Suppressor macrophage treated with lipopolysaccharide for 4 hours (primary cell): ENCODE measurements at places on chromosomes 5 and 9.

- peak; percentile 75 for DNase-seq
Measured at GRCh38 chr9:96139592-96140295, 162.2 kb downstream of the HSD17B3 start.

GRCh38 chr5:39138892-39139291 is 64.7 kb upstream of the RICTOR start:
- peak; percentile 51 for DNase-seq

DNA sequence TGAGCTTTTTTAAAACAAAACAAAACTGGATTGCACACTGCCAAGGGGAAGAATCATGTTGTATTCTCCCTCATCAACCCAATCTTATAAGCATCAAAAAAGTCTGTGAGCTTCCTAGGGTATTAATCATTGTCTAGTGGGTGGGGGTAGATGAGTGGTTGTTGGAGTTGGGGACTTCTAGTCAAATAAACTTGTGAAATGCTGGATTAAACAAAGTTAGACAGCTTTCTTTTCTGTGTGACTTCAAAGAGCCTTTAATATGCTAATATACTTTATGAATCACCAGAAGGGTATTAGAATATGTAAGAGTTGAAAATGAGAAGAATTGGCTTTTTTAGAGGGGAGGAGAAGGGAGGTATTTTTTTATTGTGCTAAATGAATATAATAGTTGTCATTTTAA is 87.7 kb downstream of the GALNT10 start:
- no peak for DNase-seq

DNA sequence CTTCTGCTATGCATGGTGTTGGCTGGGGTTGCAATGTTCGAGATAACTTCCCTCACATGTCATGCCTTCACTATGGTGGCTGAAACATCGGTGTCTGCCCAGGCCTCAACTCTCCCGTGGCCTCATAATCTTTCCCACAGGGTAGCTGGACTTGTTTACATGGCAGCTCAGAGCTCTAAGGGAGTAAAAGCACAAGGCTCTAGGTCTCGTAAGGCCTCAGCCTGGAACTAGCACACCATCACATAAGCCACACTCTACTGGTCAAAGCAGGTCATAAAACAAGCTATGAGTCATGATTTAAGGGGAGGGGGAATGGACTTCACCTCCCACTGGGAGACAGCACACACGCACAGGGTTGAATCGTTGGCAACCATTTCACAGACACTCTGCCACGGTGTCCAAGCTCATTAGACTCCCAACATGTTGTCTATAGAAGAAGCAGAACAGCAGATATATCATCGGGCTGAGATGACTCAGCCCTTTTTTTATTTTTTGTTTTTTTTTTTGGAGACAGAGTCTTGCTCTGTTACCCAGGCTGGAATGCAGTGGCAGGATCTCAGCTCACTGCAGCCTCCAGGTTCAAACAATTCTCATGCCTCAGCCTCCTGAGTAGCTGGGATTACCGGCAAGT is 66.8 kb upstream of the IL17B start:
- no peak for DNase-seq

- DNase-seq, result no peak
Measured at GRCh38 chr5:90570034-90570433, 11.4 kb downstream of the ADGRV1 start.

DNA sequence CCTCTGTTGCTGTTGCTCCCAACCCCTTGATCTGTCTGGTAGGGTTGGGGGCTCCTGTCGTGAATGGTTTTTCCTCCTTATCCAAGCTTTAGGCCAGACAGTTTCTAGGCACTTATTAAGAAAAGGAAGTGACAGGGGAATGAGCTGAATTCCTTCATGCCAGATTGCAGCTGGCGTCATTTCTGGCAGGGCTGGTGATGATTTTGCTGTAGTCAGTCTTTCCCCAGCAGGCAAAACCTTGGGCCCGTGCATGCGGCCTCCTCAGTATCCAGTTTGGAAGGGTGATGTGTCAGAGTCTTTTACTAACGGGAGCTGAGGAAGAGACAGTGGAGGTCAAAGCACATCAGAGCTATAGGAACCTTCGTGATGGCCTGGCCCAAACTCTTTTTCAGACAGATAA is 58.8 kb downstream of the COL27A1 start:
- DNase-seq, result no peak

GRCh38 chr9:110130791-110131416 is 77.1 kb downstream of the C9orf152 start:
- DNase-seq, result no peak

DNA sequence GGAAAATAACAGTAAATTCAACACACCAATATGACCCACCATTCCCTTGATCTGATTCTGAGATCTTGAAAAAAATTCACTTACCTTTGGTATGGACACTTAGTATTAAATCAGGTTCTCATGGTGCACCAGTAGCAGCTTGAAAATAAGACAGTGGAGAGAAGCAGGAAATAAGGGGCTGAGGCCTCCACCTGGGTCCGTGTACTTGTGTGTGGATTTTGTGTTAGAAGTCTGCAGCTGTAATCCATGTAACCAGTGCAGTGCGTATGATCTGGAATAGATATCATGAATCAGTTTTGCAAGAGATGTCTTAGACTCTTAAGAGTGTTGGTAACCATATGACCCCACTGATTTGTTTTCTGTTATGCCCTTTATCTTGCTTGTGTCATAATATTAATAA is 107.1 kb downstream of the FBXL7 start:
- DNase-seq, result no peak

DNA sequence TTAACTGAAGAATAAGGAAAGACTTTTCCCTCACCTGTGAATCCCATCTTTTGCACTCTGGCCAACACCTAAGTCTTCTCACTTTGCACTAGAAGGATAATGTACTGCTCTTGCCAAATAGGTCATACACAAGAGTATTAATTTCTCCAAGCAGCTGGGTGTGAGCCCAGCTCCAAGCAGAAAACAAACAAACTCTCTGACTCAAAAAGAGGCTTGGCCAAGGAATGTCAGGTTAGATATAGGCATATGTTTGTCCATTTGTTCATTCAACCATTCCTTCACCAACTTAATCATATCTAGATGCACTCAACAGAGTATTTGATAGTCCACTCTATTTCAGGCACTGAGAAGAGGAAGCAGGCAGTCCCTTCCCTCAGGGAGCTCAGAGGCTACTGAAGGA is 84.4 kb downstream of the HTR4 start:
- no peak for DNase-seq

DNA sequence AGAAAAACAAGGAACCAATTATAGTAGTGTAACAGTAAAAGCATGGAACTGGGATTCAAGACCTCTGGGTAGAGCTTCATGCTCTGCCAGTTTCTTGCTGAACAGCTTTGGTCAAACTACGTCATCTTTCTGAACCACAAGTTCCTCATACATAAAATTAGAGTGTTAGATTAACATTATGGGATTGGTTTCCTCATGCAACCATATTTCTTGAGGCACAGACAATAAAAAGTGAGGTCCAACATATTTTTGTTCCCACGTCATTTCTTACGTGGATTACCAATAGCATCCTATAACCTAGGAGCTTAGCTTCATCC is 354.8 kb downstream of the TMEM232 start:
- peak; percentile 28 for DNase-seq

- no peak for DNase-seq
Measured at GRCh38 chr9:10704720-10705119, 91.9 kb upstream of the PTPRD start.

- no peak for DNase-seq
Measured at GRCh38 chr9:88530051-88530450, 4.9 kb upstream of the NXNL2 start.

- DNase-seq, result no peak
Measured at GRCh38 chr9:98784831-98785806, 11.2 kb downstream of the ANKS6 start.

DNA sequence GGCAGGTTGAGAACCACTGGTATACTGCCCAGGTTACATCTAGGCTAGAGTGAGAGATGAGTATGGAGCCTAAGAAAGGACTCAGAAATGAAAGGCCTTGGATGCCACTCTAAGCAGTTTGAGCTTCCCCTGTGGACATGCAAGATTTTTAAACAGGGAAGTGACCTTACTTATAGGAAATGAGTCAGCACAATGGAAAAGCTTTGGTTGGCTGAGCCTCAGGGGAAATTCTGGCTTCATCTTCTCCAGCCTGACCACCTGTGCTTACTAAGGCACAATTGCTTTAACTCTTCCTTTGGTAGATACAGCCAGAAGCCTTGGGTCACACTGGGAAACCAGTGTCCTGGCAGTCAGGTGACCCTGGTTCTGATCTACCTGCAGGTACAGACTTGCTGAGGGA is 380.2 kb upstream of the ZNF462 start:
- peak; percentile 41 for DNase-seq

DNA sequence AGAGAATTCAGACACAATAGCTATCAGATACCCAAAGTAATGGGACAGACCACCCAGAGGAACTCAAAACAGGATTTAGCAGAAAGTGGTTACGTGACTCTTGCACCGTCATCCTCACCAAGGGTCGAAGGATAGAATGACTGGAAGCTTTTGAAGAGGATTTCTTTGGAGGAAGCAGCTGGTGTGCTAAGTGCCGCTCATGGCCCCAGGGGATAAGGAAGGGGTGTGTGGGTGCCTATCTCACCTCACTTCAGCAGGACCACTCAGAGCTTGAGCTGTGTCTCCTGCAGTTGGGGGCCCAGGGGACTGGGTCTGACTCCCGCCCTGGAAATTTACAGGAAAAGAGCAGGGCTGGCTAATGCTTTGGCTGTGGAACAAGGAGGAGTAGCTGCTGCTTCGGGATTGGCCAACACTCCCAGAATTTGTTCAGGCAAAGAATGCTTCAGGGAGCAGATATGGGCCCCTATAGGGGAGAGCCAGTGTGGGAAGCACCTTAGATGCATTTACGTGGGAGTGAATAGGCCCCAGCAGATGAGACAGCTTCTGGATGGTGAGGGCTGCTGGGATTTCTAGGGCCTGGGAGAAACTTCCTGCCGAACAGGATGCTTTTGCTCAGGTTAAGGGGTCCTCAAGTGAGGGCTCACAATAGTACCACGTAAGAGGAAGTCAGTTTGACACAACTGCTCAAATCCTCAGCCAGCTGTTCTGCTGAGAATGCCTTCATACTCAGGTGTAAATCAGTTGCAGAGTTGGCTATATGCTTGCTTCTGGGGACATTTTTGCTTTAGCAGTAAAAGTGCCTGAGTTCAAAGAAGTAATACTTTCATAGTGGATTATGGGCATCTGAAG is 29.1 kb upstream of the TOMM5 start:
- DNase-seq, result no peak

GRCh38 chr9:130446101-130446861 is 1.5 kb downstream of the ASS1 start:
- no peak for DNase-seq

GRCh38 chr5:113824307-113824706 is 310.8 kb downstream of the YTHDC2 start:
- DNase-seq, result no peak

- DNase-seq, result peak; percentile 9
Measured at GRCh38 chr5:65482296-65482735, 596 bp upstream of the ADAMTS6 start.

DNA sequence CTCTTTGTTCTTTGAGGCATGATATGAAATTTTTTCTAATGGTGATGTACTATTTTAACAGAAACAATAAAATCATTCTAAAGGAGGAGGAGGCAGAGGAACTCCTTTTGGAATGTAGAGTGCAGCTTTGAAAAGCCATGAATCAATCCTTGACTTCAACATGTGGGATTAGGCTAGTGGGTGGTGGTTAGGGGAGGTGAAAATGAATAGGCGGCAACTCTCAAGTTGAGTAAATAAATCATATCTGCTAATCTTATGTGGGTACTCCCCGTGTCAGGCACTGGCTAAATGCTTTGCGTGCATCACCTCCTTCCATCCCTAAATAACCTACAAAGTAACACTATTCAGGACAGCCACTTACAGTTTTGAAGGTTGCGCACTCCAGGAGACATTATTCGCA is 35.1 kb downstream of the FAM81B start:
- DNase-seq, result no peak

- peak; percentile 74 for DNase-seq
Measured at GRCh38 chr9:109244179-109245132, 76.4 kb downstream of the EPB41L4B start.

- no peak for DNase-seq
Measured at GRCh38 chr5:37580106-37580505, 201.0 kb downstream of the WDR70 start.

DNA sequence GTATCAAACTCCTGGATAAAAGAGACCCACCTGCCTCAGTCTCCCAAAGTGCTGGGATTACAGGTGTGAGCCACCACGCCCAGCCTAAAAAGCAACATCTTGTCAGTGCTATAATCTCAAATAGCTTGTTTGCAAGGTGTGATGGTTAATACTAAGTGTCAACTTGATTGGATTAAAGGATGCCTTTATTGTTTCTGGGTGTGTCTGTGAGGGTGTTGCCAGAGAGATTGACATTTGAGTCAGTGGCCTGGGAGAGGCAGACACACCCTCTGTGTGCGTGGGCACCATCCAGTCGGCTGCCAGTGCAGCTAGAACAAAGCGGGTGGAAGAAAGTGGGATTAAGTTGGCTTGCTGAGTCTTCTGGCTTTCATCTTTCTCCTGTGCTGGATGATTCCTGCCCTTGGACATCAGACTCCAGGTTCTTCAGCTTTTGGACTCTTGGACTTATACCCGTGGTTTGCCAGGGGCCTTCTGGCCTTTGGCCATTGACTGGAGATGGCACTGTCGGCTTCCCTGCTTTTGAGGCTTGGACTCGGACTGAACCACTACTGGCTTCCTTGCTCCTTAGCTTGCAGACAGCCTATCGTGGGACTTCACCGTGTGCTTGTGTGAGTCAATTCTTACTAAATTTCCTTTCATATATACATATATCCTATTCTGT is 28.1 kb downstream of the TARS1 start:
- DNase-seq, result no peak

DNA sequence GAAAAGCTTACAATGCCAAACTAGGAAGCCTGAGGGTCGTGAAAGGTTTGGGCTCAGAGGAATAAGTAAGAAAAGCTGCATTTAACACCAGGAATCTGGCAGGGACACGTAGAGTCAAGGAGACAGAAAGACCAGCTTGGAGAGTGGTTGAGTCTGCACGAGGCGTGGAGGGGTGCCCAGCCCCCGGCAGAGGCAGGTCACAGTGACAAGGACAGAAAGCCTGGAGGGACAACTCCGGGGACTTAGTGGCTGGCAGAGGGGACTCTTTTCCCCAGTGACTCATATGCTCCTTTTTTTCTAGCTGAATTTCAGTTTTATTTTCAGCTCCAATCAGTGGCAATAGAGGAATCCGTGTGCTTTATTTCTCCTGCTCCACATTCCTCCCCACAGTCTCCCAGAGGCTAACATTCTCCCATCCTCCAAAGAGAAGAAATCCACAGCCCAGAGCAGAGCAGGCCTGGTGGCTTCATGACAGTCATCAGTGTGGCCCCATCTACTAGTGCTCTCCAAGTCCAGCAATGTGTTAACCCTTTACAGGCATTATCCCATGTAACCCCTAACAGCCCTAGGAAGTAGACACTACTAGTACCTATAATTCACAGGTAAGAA is 80.7 kb downstream of the KCNIP1 start:
- no peak for DNase-seq
